NCI-H1417 treated with DMSO at 0.1 percent for 48 hours (cell line): ENCODE measurements at places on chromosomes 3 and 15.

DNA sequence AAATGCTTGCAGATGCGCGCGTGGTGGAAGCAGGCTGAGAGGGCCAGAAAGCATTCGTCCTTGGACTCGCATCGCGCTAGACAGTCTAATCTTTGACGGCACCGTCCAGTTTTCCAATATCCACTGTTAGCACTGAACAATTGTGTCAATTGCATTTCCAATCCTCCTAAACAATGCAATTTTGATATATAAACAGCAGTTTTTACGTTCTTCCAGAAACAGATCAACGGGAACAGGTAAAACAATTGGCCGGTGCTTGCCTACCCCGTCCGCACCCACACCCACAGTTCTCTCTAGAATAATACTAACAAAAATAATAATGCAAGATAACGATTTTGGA, 17.2 kb downstream of the CPN2 start:
- no peak for DNase-seq

GRCh38 chr15:28084547-28084946, 14.6 kb downstream of the OCA2 start:
- DNase-seq = no peak

GRCh38 chr15:72591361-72591760, 63.1 kb upstream of the GOLGA6B start:
- DNase-seq = no peak

- no peak for DNase-seq
These were observed 1.2 kb downstream of the MB21D2 start for GRCh38 chr3:192916371-192917027.

DNA sequence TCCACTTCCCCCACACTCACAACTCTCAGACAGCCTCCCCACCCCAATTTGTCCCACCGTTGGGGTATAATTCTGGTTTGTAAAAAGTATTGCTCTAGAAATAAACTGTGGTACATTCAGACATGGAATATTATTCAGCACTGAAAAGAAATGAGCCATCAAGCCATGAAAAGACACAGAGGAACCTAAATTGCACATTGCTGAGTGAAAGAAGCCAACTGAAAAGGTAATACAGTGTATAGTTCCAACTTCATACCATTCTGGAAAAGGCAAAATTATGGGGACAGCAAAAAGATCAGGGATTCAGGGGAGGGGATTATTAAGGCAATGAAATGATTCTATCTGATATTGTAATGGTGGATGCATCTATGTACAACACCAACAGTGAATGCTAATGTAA, 10.5 kb downstream of the ANXA2 start:
- DNase-seq = no peak

GRCh38 chr3:173395412-173396181, 1.9 kb upstream of the NLGN1 start:
- peak; percentile 91 for DNase-seq

DNA sequence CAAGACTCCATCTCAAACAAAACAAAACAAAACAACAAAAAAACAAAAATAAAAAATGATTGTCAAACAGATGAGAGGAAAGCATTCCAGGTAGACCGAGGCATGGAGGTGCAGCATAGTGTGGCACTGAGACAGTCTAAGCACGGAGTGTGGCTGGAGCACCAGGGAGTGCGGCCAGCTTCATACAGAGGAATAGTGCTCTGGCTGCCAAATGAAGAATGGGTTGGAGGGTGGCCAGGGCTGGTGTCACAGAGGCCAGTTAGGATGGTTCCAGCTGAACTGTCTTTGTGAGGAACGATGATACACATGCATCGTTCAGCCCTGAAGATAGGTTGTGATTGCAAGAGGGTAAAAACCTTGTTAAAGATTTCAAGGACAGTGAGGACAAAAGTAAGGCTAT, 28.3 kb downstream of the MITF start:
- DNase-seq = no peak

GRCh38 chr15:82128401-82129148, 82.8 kb upstream of the MEX3B start:
- DNase-seq = no peak

GRCh38 chr15:89406218-89406939, 71.8 kb upstream of the POLG start:
- DNase-seq = no peak

DNA sequence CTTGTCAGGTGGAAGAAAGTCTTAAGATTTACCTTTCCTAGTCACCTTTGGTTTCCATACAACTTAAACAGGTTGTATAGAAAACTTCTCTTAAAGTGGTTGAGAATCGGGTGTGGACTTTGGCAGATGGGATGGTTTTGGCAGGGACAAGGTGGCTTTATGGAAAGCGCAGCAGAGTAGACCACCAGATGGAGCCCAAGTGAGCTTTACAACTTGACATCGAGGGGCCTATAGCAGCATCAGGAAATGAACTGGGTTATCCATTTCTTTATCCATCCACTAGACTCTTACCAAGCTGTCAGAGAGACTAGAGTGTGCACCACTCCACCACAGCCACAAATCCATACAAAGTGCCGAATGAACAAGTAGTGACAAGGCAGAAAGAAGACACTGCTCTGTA, 85.3 kb upstream of the MBNL1 start:
- no peak for DNase-seq

DNA sequence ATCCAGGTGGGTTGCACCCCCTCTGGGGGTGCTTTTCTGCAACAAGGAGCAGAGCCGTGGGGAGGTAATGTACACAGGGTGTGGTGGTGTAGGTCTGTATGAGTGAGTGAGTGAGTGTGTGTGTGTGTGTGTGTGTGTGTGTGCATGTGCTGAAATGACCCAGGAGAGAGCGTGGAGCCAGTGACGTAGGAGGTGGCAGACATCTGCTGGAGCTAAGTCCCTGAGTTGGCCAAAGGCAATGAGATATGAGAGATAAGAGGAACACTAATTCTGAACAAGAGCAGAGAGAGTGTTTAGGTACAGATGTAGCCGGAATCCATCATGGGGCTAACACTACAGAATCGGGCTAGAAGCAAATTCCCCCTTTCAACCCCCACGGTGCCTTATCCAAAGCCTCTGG, 27.6 kb downstream of the BDH1 start:
- DNase-seq = no peak

GRCh38 chr15:35630532-35630931, 84.6 kb upstream of the DPH6 start:
- DNase-seq = no peak

DNA sequence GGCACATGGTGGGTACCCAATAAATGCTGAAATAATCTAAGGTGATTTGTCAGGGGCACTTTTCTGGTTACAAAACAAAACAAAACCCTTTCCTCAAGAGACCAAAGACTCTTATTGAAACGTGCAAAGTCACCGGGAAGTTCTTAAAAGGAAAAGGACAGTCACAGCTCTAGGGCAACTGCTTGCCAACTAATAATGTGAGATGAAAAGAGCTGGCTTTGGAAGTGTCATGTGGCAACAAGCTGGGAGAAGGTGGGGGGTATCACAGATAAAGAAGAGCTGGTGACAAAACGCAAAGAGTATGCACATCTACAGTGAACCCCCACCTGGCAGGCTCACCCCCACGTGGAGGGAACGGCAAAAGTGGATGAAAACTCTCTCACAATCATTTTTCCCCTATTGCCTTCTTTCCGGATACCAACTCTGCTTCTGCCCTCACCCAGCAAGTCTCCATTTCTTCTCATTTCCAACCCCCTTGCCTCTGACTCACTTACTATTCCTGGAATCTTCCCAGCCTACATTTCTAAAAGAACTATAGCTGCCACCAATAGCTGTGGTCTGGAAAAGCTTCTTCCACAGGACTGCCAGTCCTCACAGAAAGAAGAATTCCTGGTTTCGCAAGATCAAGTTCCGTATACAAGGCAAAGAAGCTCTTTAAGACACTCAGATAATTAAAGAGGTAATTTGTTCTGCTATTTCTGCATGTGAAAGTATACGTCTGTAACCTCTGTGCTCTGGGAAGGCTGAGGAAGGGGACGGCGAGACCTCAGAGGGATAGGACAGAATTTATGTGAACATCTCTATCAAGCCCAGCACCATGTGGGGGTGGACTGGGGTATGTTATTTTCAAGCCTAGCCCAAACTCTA, 21.8 kb upstream of the ANPEP start:
- no peak for DNase-seq

GRCh38 chr15:76978522-76979330, 16.2 kb upstream of the PSTPIP1 start:
- DNase-seq = no peak

DNA sequence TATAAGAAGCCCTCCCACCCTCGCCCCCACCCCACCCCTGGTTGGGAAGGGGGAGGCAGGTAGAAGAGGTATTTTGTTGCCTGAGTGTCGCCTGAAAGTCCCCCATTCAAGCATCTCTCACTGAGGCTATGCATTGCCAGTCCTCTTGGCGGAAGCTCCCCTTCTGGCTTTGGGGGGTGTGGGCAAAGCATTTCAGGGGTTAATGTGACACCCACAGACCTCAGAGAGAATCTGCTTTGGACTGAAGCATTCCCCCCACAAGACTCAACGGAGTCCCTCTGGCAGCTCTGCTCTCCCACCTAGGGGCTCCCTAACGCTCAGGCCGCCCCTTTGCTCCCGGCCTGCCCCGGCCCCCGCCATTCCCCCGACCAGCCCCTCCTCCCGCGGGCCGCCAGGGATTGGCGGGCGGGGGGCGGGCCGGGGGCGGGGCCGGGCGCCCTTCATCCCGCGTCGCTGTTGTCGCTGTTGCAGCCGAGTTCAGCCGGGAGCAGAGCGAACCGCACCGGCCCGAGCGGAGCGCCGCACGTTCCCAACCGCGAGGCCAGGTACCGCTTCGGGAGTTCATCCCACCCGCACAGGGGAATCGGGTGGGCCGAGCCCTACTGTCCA, at the start of gene SLC38A3:
Gene SLC38A3 (plus strand): TSS at position 468 of the 609 bp plus-strand sequence. CDS start 8,929 bp downstream, outside the sequence.
- DNase-seq = no peak

DNA sequence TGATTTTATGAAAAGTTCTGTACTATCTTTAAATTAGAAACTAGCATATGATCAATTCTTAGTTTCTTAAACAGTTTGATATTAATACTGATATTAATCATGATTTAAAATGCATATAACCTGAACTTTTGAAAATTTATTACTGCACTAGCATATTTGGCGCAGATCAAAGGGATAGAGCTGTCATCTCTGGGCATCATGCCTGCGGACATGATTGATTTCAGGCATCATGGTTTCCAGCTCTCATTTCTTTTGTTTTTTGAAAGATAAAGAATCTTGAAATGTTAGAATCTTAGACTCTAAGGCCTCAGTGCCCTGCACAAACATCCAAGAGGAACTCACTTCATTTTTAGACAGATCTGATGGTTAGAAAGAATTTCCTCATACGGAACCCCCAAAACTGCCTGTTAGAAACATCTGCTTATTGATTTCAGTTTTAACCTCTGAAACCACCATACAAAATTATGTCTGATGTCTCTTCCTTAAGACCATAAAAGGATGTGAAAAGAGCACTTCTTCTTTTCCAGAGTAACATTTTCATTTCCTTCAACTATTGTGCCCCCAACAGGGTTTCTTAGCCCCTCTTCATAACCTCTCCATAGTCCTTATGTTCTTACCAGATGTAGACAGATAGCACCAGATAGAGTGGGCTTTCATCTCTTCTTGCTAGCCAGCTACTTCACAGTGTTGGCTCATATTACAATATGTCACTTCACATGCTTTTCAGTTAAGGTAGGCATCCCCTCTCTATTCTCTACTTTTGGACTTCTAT, 110.8 kb downstream of the BBX start:
- DNase-seq = no peak

GRCh38 chr3:101868534-101869464, 19.5 kb downstream of the NFKBIZ start:
- no peak for DNase-seq

DNA sequence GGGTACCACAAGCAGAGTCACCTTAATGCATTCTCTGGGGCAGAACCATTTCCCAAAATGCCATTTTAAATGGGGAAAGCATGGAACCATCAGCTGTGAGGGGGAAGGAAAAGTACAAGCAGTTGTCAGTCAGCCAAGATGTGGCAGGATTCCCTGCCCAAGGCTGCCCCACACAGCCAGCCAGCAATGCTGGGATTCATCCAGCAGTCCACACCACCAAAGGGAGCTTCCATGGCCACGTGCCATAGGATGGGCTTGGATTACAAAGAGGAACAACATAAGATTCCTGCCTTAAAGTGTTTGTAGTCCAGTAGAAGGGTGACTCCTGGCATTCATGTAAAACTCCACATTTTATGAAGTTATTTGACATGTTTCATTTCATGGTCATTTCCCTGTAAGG, 233.3 kb downstream of the SHOX2 start:
- DNase-seq = no peak

- DNase-seq = no peak
These were observed 12.8 kb downstream of the H1-8 start for GRCh38 chr3:129555616-129556357.

DNA sequence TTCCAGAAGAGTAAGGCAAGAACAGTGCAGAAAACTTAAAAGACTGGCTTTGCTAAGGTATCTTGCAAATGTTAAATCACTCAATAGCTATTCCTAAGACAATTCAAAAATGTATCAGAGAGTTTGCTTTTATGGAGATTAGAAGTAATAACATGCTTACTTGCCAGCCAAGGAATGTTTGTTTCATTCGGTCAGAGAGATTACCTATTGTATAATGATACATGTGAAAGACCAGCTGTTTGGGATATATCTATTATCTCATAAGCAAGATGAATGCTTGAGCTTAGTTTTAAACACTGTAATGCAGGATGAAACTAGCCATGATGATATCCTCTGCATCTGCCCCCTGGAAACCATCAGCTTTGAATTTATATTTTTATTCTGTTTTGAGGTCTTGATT, 70.7 kb downstream of the MAP2K5 start:
- no peak for DNase-seq

- no peak for DNase-seq
These were observed 476.4 kb upstream of the KCNMB2 start for GRCh38 chr3:178059836-178060235.

GRCh38 chr3:111903067-111903511, 44.0 kb downstream of the PHLDB2 start:
- DNase-seq = no peak

DNA sequence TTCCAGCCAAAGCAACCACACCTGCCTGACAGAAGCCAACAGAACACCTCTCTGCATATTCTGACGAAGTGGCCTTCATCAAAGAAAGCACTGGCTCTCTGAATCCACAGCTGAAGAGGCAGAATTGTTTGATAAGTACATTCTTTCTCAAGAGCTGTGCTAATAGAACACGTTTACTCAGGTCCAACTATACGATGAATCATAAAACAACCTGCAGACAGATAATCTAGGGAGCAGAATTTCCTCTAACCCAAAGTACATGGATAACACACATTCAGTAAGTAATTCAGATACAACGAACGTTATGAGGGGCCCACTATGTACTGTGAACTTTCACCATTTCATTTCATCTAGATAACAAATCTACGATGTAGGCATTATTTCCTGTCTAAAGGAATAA, 25.4 kb downstream of the ALDH1A2 start:
- no peak for DNase-seq

- no peak for DNase-seq
These were observed 50.6 kb upstream of the MLF1 start for GRCh38 chr3:158520433-158520832.

GRCh38 chr15:37860896-37861295, 73.5 kb upstream of the TMCO5A start:
- no peak for DNase-seq
